Epithelial cell of esophagus (primary cell): ENCODE measurements at places on chromosomes 5 and 9.

- DNase-seq, result peak; percentile 64
Observed at GRCh38 chr9:69981686-69982445, 61.8 kb upstream of the MAMDC2 start.

GRCh38 chr5:74052441-74053221, 426.6 kb downstream of the ARHGEF28 start:
- peak; percentile 58 for DNase-seq

DNA sequence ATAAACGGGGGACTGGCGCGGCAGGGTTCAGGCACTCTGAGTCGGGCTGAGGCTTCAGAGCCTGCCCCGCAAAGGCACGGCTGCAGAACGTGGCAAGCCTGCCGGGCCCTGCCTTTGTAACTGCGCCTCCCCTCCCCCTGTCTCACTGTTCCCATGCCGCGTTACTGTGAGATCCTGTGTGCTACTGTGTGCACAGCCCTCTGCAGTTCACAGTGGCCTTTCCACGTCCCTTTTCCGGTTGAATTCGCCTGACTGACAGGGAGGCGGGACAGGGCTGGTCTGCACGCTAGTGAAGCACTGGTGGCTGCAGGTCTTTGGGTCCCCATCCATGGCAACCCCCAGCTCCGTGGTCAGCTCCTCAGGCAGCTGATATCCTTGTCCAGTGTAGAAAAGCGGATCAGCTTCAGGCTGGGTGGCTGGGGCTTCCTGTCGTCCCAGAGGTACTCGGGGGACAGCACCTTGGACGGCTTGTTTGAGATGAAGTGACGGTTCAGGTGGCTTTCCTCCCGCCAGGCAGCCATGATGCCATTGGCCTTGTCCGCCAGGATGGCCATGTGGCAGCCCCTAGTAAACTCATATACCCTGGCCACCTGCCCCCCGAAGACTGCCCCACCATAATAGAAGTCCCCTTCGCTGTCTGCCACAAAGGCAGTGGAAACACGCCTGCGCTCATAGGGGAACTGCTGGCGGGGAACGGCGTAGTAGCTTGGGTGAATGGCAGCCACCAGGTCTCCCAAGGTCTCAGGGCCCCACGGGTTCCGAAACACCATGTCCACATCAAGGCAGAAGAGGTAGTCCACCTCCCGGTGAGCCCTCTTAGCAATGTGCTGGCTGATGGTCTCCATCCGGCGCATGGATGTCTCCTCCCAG, 10.3 kb downstream of the GBGT1 start:
- DNase-seq, result no peak

- DNase-seq, result no peak
Observed at GRCh38 chr5:5588887-5589826, 166.7 kb downstream of the ICE1 start.

GRCh38 chr9:6782345-6782744, 24.6 kb downstream of the KDM4C start:
- DNase-seq, result no peak

GRCh38 chr9:14256588-14256987, 57.4 kb downstream of the NFIB start:
- no peak for DNase-seq

GRCh38 chr9:124810663-124811355, 33.9 kb downstream of the OLFML2A start:
- DNase-seq, result peak; percentile 86

GRCh38 chr5:161431963-161432362, 114.6 kb downstream of the GABRB2 start:
- DNase-seq, result no peak
